ENCODE measurements at places on chromosomes 2 and 18.
A peak's percentile ranks its signal among the peaks of the same experiment; 100 is the strongest.

GRCh38 chr18:55999641-56000040 is 411.6 kb upstream of the TCF4 start:
- DNase-seq, result no peak

- no peak for DNase-seq
Observed at GRCh38 chr2:49255409-49255971, 101.2 kb upstream of the FSHR start.

DNA sequence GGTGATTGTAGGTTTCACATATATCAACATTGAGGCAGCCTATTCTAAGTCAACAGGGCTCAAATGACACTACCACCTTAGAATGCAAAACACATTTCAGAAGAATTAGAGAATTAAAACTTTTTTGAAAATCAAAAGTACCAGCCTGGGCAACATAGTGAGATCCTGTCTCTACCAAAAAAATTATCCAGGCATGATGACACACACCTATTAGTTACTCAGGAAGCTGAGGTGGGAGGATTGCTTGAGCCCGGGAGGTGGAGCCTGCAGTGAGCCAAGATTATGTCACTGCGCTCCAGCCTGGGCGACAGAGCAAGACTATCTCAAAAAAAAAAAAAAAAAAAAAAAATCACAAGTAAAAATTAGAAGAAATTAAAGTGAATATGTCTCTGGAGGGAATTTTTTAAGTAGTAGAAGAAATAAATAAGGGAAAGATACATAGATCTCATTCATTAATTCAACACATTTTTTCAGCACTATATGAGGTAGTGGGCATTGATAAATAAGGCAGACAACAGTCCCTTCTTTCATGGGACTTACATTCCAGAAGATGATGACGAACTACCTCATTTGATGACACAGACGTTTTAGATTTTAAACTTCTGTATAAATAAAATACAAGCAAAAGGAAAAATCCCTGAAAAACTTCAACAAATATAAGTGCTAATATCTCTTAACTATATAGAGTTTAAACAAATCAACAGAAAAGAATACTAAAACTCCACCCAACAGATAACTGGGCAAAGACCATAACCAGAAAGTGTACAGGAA is 42.3 kb downstream of the STPG4 start:
- no peak for DNase-seq

DNA sequence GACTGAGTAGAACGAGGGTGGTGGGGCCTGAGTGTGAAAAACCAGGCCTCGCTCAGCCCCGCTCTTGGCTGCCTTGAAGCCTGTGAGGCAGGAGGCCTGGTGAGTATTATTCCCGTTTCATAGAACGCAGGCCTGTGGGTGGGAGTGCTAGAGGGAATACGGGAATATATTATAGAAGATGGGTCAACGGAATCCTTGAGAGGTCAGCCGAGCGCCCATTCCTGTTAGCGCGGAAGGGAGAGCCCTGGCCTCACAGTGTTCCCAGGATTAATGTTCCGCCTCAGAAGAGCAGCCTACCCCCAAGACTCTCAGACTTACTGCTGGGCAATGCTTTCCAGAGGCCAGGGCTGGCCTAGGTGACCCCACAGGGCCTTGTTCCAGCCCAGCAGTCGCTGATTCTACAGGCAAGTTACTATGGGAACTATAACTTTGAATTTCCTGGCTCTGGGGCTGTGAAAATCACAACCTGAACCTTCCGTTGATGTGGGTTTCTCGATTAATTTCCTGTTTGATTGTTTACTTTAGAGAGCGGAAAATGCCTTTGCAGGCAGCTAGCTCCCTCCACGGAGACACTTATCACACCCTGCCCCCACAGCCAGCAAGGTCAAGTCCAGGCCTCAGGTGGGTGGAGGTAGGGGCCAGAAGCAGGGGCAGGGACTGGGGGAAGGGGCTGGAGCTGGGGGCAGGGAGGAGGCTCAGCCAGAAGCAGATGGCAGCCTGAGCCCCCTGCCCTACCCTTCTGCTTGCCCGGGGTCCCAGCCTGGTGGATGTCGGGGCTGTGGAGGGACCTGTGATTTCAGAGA is 108.3 kb downstream of the SMAD7 start:
- DNase-seq, result peak; percentile 8

DNA sequence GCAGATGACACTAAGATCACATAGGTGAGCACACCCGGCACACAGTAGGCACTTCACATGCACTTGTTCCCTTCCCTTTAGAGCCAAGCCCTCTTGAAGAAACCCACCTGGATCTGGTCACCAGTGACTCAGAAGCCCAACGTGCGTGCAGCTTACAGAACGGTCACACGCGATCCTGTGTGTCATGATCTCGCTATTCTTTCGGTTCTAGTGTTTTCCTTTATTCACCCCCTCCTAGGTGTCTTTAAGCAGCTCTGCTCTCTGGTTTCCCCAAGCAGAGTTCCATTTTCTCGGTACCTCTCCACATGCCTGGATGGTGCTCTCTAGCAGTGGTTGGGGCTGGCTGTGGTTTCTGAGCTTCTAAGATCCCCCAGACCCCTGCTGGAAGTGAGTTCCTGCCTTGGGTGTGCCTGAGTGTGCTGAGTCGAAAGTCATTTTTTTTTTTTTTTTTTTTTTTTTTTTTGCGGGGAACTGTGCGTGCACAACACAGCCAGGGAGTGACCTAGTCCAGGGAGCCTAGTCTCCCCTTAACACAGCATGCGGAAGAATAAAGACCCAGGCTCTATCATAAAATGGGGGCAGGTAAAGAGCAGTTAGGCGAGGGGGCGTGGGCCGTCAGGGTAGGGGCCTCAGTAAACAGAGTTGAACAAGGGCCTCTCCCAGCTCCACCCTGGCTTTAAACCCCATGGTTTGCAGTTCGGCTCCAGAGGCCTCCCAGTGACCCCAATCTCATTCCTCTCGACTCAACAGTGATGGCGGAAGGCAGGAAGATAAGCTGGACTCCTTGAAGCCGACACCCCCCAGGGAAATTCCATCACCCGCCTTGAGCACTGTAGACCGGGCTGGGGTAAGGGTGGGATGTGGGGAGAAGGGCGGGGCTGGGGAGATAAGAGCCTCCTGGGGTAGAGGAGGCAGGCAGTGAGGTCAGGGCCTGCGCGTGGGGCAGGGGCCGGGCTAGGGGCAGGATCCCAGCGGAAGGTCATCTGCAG is 29.8 kb upstream of the DNMT3A start:
- no peak for DNase-seq

- DNase-seq, result no peak
Observed at GRCh38 chr2:162928356-162928755, 89.8 kb upstream of the KCNH7 start.

DNA sequence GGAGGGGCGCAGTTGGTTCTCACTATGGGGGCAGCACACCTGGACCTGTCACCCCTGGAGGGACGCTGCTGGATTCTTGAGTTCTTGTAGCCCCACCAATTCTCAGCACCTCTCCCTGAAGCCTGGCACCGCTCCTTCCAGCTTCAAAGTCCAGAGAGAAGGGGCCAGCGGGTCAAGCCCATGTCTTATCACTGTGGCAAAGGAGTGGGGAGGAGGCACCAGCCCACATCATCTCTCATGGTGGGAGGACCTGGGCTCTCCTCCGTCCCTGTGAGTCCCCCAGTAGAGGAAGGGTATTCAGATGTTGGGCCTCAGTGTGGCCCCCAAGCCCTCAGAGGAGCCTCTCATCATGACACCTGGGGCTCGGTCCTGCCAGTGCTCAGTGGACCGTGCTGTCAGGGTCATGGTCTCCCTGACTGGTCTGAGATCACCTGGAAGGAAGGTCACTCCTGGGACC is 67.4 kb downstream of the HS1BP3 start:
- DNase-seq, result no peak

- DNase-seq, result no peak
Observed at GRCh38 chr18:61817086-61817485, 75.7 kb downstream of the RNF152 start.

GRCh38 chr2:38345323-38346038 is 31.6 kb downstream of the ATL2 start:
- no peak for DNase-seq

GRCh38 chr2:207157731-207158130 is 8.0 kb downstream of the KLF7 start:
- DNase-seq, result no peak

DNA sequence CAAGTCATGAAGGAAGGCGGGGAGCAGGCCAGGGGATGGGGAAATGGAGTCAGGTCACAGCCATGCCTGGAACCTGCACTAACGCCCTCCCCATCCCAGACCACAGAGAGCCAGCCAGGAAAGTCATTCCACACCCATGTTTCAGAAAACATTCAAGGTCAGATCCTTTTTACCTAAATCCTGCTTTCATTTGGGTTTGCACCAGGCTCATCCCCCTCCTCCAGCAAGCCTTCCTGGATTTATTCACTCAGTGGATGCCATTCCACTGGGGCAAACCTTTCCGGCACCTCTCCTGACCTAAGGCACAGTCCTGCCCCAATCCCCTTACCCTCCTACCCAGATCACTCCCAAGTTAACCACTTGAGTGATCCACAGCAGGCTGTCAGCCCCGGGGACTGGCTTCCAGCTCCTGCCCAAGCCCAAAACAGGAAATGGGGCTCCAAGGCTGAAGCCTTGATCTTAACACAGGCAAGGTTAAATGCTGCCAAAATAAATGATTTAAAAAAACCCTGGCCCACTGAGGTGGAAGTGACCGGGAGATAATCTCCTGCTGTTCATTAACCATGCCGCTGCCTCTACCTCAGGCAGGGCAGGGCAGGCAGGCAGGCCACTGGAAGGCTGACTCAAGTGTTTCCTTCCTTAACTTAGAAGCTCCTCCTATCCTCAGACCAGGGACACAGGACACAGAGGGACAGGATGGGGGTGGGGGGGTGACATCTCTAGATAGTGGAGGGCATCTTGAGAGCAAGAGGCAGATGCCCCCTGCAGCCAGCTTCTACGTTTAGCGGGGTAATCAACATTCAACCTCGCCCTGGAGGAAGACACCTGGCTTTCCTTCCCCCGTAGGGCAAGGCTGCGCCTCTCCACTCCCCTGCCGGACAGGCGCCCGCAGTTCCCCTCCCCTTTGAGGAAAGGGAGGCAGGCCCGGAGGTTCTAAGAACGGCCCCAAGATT is 1.4 kb downstream of the RAB11FIP5 start:
- no peak for DNase-seq

DNA sequence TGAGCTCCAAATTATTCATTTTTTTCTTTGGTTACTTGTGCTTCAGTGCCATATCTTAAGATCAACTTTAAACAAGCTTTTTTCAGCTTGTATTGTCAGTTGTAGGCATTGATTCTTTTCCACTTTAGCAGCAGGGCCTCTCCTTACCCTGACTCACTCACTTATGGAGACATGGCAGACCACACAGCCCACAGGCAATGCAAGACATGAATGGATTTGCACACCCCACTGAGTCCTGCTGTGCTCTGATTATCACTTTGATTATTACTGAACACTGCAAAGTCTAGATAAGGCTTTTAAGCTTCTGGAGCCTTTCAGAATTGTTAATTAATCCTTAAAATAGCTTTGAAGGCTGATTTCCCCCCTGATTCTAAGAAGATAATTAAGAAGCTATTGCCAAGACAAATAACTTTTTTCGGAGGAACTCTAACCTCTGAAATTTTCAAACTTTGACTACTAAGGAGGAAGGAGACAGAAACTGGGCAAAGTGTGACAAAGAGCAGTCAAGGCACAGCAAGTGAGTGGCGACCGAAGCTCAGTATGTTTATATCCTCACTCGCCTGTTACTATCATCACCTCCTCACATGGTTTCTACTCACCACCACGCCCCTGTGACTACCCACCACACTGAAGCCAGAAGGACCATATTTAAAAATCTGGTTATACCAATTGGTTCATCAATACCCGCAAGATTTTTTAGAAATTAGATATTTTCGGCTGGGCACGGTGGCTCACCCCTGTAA is 43.3 kb downstream of the CACNB4 start:
- DNase-seq, result no peak

GRCh38 chr18:2906704-2907549 is 60.1 kb downstream of the EMILIN2 start:
- no peak for DNase-seq

- DNase-seq, result no peak
Observed at GRCh38 chr2:20348542-20348941, 2.1 kb downstream of the PUM2 start.

DNA sequence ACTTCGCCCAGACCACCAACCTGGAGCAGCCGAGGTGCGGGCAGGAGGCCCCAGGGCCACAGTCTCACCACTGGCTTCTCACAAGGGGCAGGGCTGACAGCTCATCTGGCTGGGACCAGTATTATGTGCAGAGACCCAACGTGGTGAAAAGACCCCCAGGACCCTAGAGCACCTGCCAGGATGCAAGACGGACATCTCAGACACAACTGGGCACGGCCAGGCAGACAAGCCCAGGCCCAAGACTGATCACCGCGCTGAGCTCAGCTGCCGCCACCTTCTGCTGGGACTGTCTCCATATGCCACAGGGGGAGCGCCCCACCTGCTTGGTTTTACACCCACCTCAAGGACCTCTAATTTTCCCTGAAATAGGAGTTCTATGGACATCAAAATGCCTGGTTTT is 23.2 kb downstream of the HDAC4 start:
- DNase-seq, result no peak

- DNase-seq, result no peak
Observed at GRCh38 chr2:110904116-110904778, 171.9 kb downstream of the ACOXL start.

- DNase-seq, result no peak
Observed at GRCh38 chr2:106336737-106337136, 131.5 kb downstream of the RGPD3 start.

DNA sequence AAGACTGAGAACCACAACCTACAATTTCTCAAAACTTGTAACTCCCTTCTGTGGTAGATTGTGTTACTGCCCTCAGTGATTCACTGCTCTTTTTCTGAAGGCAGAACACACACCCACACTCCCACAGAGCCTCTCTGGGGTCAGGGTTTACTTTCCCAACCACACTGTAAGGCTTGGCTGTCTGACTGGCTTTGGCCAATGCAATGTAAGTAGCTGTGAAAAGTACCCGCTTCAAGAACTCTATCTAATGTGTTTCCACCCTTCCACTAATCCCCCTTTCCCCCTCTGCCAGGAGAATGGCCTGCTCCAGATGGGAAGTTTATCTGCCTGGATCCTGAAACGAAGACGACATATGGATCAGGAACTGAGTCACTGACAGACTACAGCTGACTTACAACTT is 222.7 kb downstream of the CDH2 start:
- DNase-seq, result no peak

DNA sequence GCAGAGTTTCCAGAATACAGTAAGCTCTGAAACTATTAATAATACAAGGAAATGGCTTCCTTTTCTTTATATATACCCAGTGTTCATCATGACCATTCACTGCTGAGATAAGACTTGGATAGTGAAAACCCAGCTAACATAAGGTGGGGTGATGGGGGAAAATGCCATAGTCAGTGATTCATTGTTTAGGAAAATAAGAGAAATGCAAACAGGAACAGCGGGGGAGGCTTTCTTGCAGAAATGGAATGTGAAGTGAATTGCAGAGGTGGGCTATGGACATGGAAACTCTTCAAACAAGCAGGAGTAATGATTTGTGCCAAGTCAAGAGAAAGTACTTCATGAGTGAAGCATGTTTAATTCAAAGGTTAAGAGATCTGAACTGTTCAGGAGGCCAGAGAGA is 519.4 kb downstream of the TDRD15 start:
- no peak for DNase-seq

GRCh38 chr2:68388772-68389171 is 23.7 kb downstream of the PLEK start:
- DNase-seq, result no peak
